ENCODE measurements at places on chromosomes 16 and 17.

DNA sequence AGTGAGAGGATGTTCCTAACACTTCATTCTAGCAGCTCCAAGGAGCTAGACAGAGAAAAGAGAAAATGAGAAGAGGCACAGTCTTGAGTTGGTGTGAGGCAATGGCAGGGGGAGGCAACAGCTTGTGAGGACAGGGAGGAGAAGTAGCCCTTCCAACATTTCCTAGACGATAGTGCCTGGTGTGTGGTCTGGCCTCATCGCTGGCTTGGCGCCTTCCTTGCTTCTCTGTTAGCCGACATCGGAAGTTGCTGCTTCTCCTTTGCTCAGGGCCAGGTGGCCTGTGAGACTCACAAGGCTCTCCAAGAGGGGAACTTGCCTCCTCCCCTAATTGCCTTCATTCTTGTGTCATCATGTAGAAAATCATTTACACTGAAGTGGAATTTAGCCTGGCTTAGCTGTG is 208.7 kb downstream of the MAP2K4 start:
- DNase-seq = no peak

- DNase-seq = no peak
Measured at GRCh38 chr17:64091116-64091515, 38.8 kb downstream of the ERN1 start.

- DNase-seq = no peak
Measured at GRCh38 chr17:7356072-7356549, 1.2 kb downstream of the TMEM95 start.

GRCh38 chr16:82260212-82260795 is 90.3 kb upstream of the MPHOSPH6 start:
- no peak for DNase-seq

Data from kidney epithelial cell (primary cell).